Type B pancreatic cell (in vitro differentiated cells): ENCODE measurements at places on chromosomes 5 and 9. TPM values are rescaled to one million over a fixed set of nuclear protein-coding genes. Genes with fewer than 3 reads are reported as not detected.

The CDH6 gene
- 13.2 and 127 TPM in 2 replicates for total RNA-seq

The ADCY2 gene
- 5.7 and 79.7 TPM in 2 replicates for total RNA-seq

The IL33 gene
- total RNA-seq = 0.67 and 13.3 TPM in 2 replicates

- no peaks in the 10 kb centered on the region for H3K36me3 ChIP-seq
- no peaks in the 10 kb centered on the region for H3K27me3 ChIP-seq
- H3K4me1 ChIP-seq = peaks cover 25% of the 10 kb centered on the region
- no peak overlapping the region for H3K4me3 ChIP-seq
Measured at GRCh38 chr5:111765613-111766571, 8.9 kb upstream of the NREP start.

- peaks cover 25% of the 10 kb centered on the region for H3K4me1 ChIP-seq
- no peak for DNase-seq
- peaks cover 3% of the 10 kb centered on the region for H3K36me3 ChIP-seq
Measured at GRCh38 chr5:119333421-119333851, 22.4 kb upstream of the TNFAIP8 start.

DNA sequence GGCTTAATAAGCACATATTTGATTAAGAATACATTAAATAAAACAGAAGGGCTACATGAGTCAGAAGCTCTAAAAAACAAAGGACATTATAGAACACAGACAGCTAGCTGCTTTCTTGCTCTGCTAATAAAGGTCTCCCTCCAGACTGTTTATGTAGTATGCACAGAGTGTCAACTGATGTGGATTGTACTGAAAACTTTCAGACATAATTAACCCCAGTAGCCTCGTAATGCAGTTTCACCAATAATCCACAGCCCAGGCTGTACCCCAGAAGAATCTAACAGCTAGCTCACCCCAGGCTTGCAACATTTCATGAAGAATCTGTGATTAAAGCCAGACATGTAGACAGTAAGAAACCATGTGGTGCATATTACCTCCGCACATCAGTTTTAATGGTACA lies 30.8 kb downstream of the FGF10 start:
- no peak overlapping the region for H3K27ac ChIP-seq
- H3K27me3 ChIP-seq = peaks cover 4% of the 10 kb centered on the region
- DNase-seq = no peak
- no peak overlapping the region for H3K4me3 ChIP-seq

DNA sequence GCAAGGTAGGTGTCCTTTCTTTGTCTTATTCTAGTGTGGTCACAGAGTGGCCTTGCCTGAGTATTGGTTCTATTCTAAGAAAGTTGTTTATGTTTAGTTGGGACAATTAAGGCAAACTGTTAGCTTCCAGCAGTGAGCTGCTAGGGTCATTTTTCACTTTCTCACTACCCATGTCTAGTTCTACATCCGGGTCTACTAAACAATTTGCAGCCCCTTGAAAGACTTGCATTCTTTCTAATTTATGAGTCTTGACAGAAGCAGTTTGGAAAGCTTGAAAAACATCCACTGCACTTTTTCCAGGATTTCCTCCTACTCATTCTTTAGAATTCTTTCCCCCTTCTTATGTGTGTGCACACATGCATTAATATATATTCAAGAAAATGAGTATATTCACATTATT lies 892.2 kb upstream of the ACO1 start:
- no peak overlapping the region for H3K4me3 ChIP-seq
- H3K27me3 ChIP-seq = no peaks in the 10 kb centered on the region
- H3K27ac ChIP-seq = no peak overlapping the region
- no peaks in the 10 kb centered on the region for H3K36me3 ChIP-seq
- no peak for DNase-seq

DNA sequence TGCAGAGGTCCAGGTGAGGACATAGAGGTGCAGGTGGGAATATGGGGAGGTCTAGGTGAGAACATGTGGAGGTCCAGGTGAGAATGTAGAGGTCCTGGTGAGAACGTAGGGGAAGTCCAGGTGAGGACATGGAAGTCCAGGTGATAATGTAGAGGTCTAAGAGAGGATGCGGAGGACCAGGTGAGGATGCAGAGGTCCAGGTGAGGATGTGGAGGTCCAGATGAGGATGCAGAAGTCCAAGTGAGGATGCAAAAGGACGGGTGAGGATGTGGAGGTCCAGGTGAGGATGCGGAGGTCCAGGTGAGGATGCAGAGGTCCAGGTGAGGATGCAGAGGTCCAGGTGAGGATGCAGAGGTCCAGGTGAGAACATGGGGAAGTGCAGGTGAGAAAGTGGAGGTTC lies 133.8 kb downstream of the MRPL36 start:
- no peaks in the 10 kb centered on the region for H3K36me3 ChIP-seq
- H3K4me1 ChIP-seq = no peaks in the 10 kb centered on the region
- H3K4me3 ChIP-seq = peak overlapping the region; percentile 66
- DNase-seq = no peak
- H3K27me3 ChIP-seq = peaks cover 67% of the 10 kb centered on the region

GRCh38 chr9:134055981-134056461 lies 11.8 kb downstream of the BRD3 start:
- no peaks in the 10 kb centered on the region for H3K36me3 ChIP-seq
- peak overlapping the region; percentile 61 for H3K27ac ChIP-seq
- no peak overlapping the region for H3K4me3 ChIP-seq
- peaks cover 14% of the 10 kb centered on the region for H3K4me1 ChIP-seq
- DNase-seq = no peak
- H3K27me3 ChIP-seq = no peaks in the 10 kb centered on the region

DNA sequence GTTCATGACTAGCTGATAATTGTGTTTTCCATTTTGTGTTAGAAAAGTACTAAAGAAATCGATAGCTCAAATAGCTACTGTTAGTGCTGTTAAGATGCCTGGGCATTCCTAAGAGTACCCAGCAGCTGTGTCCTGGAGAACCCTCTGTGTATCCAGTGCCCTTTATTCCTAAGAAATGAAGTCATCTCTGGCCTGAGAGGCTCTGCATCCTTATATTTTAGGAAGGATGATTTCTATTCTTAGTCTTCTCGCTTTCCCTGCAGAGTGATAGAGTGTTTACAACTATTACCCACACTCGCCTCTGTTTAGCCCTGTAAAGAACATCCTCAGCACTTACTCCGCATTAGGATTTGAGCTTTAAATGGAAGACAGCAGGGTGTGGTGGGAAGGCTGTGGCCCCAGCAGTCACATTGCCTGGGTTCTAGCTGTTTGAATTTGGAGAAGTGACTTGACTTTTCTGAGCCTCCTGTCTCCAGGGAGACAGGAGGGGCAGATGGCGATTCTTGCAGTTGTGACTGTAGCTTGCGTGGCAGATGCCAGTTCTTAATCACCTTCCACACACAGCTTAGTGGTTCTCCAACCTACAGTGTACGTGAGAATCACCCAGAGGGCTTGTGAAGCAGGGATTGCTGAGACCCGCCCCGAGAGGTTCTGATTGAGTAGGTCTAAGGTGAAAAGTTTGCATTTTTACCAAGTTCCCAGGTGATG lies 177.2 kb upstream of the PITX1 start:
- no peaks in the 10 kb centered on the region for H3K36me3 ChIP-seq
- H3K27me3 ChIP-seq = peaks cover 27% of the 10 kb centered on the region
- H3K4me1 ChIP-seq = peaks cover 16% of the 10 kb centered on the region
- no peak overlapping the region for H3K27ac ChIP-seq
- no peak overlapping the region for H3K4me3 ChIP-seq

GRCh38 chr5:1748845-1749244 lies 50.8 kb downstream of the MRPL36 start:
- peak; percentile 52 for DNase-seq
- H3K4me1 ChIP-seq = no peaks in the 10 kb centered on the region
- no peak overlapping the region for H3K27ac ChIP-seq
- no peak overlapping the region for H3K4me3 ChIP-seq

- H3K27me3 ChIP-seq = peaks cover 24% of the 10 kb centered on the region
- no peaks in the 10 kb centered on the region for H3K36me3 ChIP-seq
- DNase-seq = peak; percentile 59
- H3K27ac ChIP-seq = no peak overlapping the region
- H3K4me1 ChIP-seq = peaks cover 22% of the 10 kb centered on the region
Measured at GRCh38 chr5:133741396-133741795, 129.1 kb upstream of the FSTL4 start.

DNA sequence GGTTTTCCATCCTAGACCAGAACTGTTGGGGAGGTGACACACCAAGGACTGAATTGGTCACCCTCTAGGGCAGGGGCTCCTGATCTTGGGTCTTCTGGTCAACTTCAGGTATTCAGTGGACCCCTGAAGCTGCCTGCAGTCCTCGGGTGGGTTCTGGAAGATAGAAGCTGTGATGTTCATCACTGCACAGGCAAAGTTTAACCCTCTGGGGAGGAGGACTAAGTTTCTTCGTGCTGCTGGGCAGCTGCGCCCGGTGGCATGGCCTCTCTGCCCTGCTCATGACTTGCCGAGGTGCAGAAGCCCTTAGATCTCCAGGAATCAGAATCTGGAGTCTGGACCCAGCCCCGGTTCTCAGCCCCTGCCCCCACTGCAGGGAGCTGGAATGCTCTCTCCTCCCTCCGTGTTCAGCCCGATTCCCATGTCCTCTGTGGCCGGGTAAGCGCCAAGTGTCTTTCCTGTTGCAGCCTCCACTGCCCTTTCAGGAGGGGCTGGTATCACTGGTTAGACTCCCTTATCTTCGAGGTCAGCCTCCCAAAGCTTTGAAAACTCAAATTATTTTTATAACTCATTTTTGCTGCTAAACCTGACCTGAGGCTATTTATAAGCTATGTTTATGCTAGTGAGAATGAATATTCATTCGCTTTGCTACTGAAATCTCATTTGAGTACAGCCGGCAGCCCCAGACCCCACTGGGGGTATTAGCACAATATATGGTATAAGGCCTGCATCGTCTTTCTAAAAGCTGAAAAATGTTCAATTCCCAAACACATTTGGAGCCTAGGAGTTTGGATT lies 1.7 kb downstream of the LAMC3 start:
- peaks cover 18% of the 10 kb centered on the region for H3K4me1 ChIP-seq
- peak overlapping the region; percentile 39 for H3K4me3 ChIP-seq

DNA sequence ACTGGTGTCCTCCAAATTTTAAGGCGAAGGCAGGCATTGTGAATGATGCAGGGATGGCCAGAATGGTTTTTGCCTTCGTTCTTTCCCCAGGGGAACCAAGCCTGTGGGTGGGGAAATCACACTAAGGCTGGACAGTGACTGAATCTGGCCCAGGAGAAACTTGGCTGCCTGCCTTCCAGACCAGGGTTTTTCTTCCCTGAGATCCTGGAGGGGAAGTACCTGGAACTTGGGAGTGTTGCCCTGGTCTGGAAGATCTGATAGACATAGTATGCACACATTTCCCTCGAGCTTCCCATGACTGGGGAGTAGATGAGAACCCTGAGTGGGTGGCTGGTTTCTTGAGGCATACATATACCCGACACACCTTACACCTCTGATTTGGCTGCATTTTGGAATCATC lies 664 bp upstream of the IL11RA start:
- H3K27me3 ChIP-seq = peaks cover 3% of the 10 kb centered on the region
- peak overlapping the region; percentile 90 for H3K4me3 ChIP-seq
- no peak for DNase-seq
- peaks cover 9% of the 10 kb centered on the region for H3K36me3 ChIP-seq
- peak overlapping the region; percentile 87 for H3K27ac ChIP-seq
